ENCODE measurements at places on chromosomes 16 and 17. TPM values are rescaled to one million over a fixed set of nuclear protein-coding genes. Genes with fewer than 3 reads are reported as not detected.
A peak's percentile ranks its signal among the peaks of the same experiment; 100 is the strongest.

PGAP3 gene
- total RNA-seq: 19.9 TPM

SLC47A1 gene
- 17.0 TPM for total RNA-seq

VPS9D1 gene
- 9.5 TPM for total RNA-seq

RBBP6 gene
- 104 TPM for total RNA-seq

DNA sequence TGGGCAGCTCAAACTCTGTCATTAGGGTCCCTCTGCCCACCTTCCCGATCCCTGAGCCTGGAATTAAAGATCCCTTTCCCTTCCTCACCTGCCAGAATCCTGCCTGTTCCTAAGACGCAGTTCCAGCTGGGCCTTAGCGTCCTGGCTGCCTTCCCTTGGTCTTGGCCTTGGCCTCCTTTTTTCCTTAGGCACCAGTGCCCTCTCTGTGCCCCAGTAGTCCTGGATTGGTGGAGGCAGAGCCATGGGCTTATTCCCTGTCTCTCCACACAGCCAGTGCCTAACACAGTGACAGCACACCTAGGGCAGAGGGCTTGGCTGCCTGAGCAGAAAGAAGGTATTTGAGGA is 3.5 kb downstream of the TMEM132E start:
- peaks cover 23% of the 10 kb centered on the region for H3K4me1 ChIP-seq
- no peak overlapping the region for H3K27ac ChIP-seq
- no peak overlapping the region for H3K4me3 ChIP-seq
- H3K27me3 ChIP-seq: peaks cover 7% of the 10 kb centered on the region
- DNase-seq: no peak

GRCh38 chr16:86930001-86930400 is 351.7 kb downstream of the FOXL1 start:
- no peak for DNase-seq
- no peaks in the 10 kb centered on the region for H3K27me3 ChIP-seq
- peak overlapping the region; percentile 65 for H3K4me3 ChIP-seq
- no peaks in the 10 kb centered on the region for H3K36me3 ChIP-seq
- H3K4me1 ChIP-seq: peaks cover 19% of the 10 kb centered on the region

DNA sequence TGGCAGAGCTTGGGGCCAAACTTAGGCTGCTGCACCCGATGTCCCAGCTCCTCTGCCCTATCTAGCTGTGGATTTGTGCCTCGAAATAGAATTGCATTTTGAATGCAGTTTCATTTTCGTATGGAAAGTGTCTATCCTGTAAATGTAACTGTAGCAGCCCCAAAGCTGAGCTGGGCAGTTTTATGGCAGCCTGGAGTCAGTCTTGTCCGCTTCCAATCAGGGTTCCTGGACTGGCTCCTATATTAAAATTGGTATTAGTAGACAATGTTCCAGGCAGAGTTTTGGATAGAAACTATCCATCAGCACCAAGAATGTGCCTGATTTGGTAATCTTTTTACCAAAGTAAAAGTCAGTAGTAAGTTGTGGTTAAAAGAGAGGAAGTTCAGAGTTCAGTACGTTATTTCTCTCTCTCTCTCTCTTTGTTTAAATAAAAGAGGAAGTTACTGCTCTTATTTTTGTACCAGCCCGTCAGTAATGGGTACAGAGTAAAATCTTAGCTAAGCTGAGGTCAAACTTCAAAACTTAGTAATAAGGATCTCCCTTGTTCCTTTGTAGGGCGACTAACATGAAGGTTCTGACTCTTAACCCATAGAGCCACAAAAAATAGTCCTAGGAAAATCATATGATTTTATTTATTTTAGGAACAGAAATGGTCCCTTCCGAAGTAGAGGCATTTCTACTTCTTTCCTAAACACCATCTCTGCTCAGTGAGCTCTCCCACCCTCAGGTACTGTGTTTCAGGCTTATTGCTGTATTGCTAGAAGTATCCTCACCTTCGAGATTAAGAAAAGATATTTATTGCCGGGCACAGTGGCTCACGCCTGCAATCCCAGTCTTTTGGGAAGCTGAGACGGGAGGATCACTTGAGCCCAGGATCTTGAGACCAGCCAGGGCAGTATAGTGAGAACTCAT is 28.0 kb downstream of the PRKCB start:
- no peaks in the 10 kb centered on the region for H3K36me3 ChIP-seq
- no peak overlapping the region for H3K27ac ChIP-seq
- H3K4me1 ChIP-seq: no peaks in the 10 kb centered on the region
- no peak for DNase-seq
- H3K4me3 ChIP-seq: peak overlapping the region; percentile 56

GRCh38 chr16:49930841-49931240 is 74.9 kb upstream of the ZNF423 start:
- H3K36me3 ChIP-seq: no peaks in the 10 kb centered on the region
- no peaks in the 10 kb centered on the region for H3K27me3 ChIP-seq
- no peak overlapping the region for H3K27ac ChIP-seq
- H3K4me3 ChIP-seq: no peak overlapping the region

GRCh38 chr16:57761301-57761700 is 25.7 kb downstream of the KATNB1 start:
- H3K27me3 ChIP-seq: no peaks in the 10 kb centered on the region
- peaks cover 12% of the 10 kb centered on the region for H3K36me3 ChIP-seq
- H3K4me3 ChIP-seq: no peak overlapping the region
- no peak overlapping the region for H3K27ac ChIP-seq
- no peak for DNase-seq

DNA sequence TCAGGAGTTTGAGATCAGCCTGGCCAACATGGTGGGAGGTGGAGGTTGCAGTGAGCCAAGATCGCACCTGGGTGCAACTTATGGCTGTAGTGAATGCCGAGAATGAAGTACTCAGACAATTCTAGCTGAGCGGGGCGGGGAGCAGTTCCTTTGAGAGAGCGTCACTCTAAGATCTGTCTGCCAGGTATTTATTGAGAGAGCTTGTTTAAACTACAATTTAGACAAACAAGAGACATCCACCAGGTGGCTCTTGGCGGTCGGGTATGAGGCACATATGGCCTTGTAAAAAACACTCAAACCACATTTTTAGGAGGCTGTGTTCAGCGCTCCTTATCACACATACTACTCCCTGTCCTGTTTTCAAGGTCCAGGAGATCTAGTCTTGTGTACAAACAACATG is 40.6 kb upstream of the CDH1 start:
- H3K4me1 ChIP-seq: no peaks in the 10 kb centered on the region
- no peak overlapping the region for H3K27ac ChIP-seq
- no peak overlapping the region for H3K4me3 ChIP-seq
- no peak for DNase-seq

- no peak for DNase-seq
- H3K27ac ChIP-seq: no peak overlapping the region
- H3K4me1 ChIP-seq: peaks cover 6% of the 10 kb centered on the region
- no peak overlapping the region for H3K4me3 ChIP-seq
- no peaks in the 10 kb centered on the region for H3K27me3 ChIP-seq
These were observed 70.3 kb upstream of the NOL11 start for GRCh38 chr17:67647482-67647881.

DNA sequence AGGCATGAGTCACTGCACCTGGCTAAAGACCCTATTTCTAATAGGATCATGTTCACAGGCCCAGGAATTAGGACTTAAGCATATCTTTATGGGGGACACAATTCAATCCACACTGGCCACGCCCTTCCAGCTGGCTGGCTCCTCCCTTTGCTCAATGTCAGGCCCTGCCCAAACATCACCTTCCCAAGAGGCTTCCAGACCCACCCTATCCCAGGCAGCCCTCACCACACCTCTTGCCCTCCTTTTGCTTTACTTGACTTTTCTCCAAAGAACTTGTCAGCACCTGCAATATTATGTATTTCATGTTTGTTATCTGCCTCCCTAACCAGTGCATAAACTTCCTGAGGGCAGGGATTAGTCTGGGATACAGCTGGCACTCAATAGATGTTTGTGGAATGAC is 109.6 kb upstream of the CDH5 start:
- H3K4me1 ChIP-seq: no peaks in the 10 kb centered on the region
- DNase-seq: no peak
- H3K36me3 ChIP-seq: no peaks in the 10 kb centered on the region
- no peak overlapping the region for H3K27ac ChIP-seq
- no peaks in the 10 kb centered on the region for H3K27me3 ChIP-seq
- H3K4me3 ChIP-seq: no peak overlapping the region

- DNase-seq: no peak
- no peaks in the 10 kb centered on the region for H3K27me3 ChIP-seq
- no peaks in the 10 kb centered on the region for H3K36me3 ChIP-seq
- H3K27ac ChIP-seq: no peak overlapping the region
These were observed 11.9 kb downstream of the TVP23A start for GRCh38 chr16:10806698-10807097.

DNA sequence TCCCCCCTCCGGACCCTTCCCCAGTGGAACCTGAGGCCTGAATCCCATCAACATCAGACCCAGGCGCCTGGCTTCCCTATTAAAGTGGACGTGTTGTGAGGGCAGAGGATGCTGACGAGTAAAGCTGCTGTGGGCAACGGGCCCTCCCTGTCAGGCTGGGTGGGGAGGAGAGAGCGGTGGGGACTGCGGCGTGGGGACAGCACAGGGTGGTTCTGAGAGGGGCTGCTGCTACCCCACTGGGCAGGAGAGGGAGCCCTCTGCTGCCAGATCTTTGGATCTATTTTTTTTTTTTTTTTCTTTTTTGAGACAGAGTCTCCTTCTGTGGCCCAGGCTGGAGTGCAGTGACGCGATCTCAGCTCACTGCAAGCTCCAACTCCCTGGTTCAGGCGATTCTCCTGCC is 5.9 kb downstream of the CA5A start:
- no peaks in the 10 kb centered on the region for H3K4me1 ChIP-seq
- DNase-seq: no peak
- no peaks in the 10 kb centered on the region for H3K36me3 ChIP-seq
- H3K27me3 ChIP-seq: no peaks in the 10 kb centered on the region
- no peak overlapping the region for H3K27ac ChIP-seq
- no peak overlapping the region for H3K4me3 ChIP-seq

- no peak overlapping the region for H3K4me3 ChIP-seq
- H3K27me3 ChIP-seq: no peaks in the 10 kb centered on the region
- H3K4me1 ChIP-seq: peaks cover 6% of the 10 kb centered on the region
- no peak overlapping the region for H3K27ac ChIP-seq
These were observed 5.1 kb downstream of the CEMP1 start for GRCh38 chr16:2526135-2526534.

DNA sequence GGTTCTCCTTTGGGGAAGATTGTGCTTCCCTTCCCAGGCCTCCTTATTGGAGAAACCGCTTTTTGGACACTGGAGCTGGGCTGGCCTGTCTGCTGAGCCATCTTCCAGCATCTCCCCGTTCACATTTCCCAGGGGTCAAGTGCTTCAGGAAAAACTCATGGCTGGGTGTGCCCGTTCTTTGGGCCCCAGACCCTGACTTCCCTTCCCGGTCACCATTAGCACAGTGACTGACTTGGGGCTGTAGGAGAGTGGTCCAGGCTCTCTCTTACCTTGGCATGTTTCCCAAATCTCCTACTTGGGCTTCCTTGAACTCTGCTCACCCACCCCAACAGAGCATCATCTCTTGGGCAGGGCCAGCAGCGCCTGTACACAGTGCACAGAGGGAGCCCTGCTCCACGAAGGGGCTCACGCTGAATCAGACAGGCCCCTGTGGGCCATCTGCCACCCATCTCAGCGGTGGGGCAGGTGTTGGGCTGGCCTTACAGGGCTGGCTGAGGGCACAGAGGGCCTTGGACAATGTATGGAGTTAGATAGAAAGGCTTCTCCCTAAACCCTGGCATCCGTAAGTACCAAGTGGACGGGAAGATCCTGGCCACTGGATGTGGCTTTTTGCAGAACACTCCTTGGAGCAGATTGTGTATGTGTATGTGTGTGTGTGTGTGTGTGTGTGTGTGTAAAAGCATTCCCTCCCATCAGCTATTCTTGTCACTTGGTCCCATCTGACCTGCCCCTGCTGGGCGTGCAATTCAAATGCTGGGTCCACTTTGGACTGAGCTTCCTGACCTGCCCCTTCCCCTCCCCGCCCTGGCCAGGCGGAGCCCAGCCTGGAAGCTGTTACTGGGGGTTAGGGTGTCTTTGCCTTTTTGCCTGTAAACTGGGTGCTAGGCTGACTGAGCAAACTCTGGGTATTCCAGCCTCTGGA is 24.9 kb upstream of the CDC42EP4 start:
- H3K27ac ChIP-seq: peak overlapping the region; percentile 88
- no peaks in the 10 kb centered on the region for H3K27me3 ChIP-seq
- no peak for DNase-seq
- no peaks in the 10 kb centered on the region for H3K36me3 ChIP-seq

GRCh38 chr17:81926451-81927151 is 934 bp downstream of the MAFG start:
- no peak for DNase-seq
- peaks cover 10% of the 10 kb centered on the region for H3K36me3 ChIP-seq
- peaks cover 55% of the 10 kb centered on the region for H3K4me1 ChIP-seq
- H3K4me3 ChIP-seq: peak overlapping the region; percentile 82
- no peaks in the 10 kb centered on the region for H3K27me3 ChIP-seq
- peak overlapping the region; percentile 81 for H3K27ac ChIP-seq

GRCh38 chr17:48610282-48611211 is at the start of gene HOXB7:
Gene HOXB7, minus strand, starts transcription at chr17:48611017. Its CDS starts 99 bp downstream, at chr17:48610918.
- peaks cover 13% of the 10 kb centered on the region for H3K27me3 ChIP-seq
- peaks cover 4% of the 10 kb centered on the region for H3K4me1 ChIP-seq
- H3K27ac ChIP-seq: peak within 1 kb of the TSS; percentile 91
- DNase-seq: no peak
- no peaks in the 10 kb centered on the region for H3K36me3 ChIP-seq
- peak within 1 kb of the TSS; percentile 81 for H3K4me3 ChIP-seq
